ENCODE measurements at places on chromosomes 6 and 20.

DNA sequence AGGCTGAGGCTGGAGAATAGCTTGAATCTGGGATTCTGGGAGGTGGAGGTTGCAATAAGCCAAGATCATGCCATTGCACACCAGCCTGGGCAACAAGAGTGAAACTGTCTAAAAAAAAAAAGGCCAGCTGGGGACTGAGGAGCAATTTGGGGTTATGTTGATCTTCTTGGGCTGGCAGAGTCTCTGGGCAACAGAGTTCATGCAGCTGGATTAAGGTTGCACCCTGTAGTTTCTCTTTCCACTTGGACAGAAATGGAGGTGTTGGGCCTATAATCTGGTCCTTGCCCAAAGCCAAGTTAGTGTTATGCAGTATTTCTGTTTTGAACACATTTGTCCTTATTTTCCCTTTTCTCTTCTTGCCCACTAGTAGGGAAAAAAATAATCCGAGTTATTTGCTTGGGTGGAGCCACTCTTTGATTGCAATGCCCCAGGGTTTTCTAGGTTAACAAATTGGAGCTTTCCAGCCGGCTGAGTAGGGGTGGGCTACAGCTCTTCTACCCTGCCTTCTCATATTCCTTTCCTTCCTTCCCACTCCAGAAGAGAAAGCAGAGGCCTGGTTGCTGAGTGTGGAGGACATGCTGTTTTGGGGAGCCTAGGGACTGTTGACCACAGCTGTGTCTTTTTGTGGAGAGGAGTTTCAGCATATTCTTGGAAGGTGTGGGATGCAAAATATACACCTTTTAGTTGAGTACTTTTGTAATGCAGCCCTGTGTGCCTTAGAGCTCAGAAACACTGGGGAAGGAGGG is 213.9 kb downstream of the SOX4 start:
- no peak for DNase-seq

- DNase-seq, result no peak
Observed at GRCh38 chr6:114886670-114887436, 544.0 kb upstream of the HS3ST5 start.

DNA sequence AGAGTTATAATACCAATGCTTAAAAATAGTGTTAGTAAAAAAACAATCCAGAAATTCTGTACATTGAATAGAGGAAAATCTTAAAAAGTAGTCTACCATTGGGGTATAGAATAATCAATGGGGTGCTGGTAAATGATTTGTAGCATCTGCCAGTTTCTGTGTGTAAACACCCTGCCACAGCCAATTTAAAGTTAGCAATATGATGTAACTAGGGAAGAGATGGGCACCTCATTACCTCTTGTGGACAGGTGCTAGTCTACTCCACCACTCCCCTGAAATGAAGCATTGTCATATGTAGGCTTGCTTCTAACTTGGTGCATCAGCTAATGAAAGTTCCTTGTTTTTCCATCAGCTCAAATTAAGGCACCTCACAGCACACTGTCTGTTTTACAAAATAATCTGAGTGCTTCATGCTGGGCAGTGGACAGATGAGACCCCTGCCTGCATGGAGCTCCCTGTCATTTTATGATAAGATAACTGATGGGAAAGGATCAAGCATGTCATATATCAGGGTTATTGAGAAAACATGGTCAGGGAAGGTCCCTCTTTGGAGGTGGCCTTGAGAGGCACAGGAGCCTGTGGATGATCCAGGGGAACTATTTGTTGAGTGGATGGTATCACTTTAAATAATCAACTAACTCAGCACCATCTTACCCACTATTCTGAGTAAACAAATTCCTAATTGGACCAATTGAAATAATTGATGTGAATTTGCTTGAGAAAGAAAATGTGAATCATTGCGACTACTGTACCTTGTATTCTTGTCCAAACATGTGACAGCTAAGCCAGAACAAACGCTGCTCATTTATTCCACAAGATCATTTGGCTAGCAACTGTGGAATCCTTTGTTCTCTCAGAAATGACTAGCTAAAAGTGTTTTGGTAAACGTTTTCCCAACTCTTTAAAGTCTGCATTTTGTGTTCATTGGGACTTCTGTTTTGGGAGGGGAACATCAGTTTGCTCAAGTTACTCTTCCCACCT is 45.9 kb upstream of the CSE1L start:
- DNase-seq, result no peak

- no peak for DNase-seq
Observed at GRCh38 chr6:157996918-157997702, 15.4 kb downstream of the SYNJ2 start.

- DNase-seq, result no peak
Observed at GRCh38 chr6:109762166-109762565, 71.1 kb downstream of the FIG4 start.

- DNase-seq, result peak; percentile 34
Observed at GRCh38 chr6:125294036-125294435, 7.7 kb downstream of the HDDC2 start.

DNA sequence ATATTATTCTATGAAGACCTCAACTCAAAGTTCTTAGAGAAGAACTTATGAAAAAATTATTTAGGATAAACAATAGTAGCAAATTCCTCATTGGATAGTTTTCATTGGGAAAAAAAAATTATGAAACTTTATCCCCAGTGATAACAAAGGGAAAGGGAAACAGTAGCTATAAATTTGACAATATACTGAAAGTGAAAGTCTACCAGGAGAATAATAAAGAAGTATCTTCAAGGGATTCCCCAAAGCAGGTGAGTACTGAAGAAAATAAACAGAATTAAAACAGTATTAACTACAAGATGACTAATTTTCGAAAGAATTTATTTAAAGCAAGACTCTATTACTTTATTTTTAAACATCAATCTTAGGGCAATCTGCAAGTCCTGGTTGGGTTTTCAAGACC is 56.4 kb downstream of the REPS1 start:
- no peak for DNase-seq

DNA sequence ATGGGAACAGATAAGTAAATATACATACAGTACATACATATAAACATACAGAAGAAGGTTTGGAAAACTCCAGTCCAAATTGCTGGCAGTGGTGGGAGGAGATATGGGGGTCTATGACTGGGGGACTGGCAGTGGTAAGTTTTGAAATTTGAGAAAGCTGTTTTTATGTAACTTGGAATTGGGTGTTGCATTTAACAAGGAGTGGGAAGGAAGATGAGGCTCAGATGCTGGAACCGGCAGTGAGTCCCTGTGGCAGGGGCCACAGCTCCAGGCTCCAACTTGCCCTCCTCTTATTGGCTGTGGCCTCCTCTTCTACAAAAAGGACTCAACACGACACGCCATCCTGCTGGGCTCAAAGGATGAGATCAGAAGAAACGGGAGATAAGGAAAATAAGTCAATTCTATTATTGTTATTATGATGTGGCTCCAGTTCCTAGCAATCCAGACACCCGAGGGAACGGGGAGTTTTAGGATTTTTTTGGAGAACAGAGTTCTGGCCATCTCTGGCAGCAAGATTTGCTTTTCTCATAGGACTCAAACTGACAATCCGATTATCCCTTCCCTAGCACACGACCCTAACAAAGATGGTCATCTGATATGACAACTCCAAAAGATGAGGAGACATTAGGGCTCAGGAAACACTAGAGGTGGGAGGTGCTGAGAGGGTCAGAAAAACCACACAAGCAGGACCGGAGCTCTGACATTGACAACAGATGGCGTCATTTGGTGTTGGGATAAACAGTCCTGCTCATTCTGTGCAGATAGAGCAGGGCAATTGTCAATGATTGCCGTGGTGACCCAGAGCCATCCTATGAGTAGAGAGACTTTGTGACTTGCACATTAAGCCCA is 6.0 kb upstream of the TGM2 start:
- no peak for DNase-seq

Data from NCI-H2029 (cell line).